H9 (cell line): ENCODE measurements at places on chromosomes 13 and 19. TPM values are rescaled to one million over a fixed set of nuclear protein-coding genes. Genes with fewer than 3 reads are reported as not detected.

- DNase-seq = no peak
These were observed 208.3 kb downstream of the OXGR1 start for GRCh38 chr13:96785986-96786385.

Gene DMKN
- total RNA-seq = 267 and 278 TPM in 2 replicates

DNA sequence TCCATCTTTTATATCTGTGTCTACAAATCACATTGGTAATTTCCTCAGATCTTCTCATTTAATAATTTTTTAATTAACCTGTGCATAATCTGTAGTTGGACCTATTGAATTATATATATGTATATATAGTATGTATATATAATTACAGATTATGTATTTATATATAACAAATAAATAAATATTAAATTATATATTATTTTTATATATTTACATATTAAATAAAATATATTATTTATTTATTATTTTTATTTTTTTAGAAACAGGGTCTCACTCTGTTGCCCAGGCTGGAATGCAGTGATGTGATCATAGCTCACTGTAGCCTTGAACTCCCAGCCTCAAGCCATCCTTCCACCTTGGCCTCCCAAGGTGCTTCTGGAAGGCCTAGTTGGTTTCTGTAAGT, 197.9 kb downstream of the FGF9 start:
- no peak for DNase-seq

DNA sequence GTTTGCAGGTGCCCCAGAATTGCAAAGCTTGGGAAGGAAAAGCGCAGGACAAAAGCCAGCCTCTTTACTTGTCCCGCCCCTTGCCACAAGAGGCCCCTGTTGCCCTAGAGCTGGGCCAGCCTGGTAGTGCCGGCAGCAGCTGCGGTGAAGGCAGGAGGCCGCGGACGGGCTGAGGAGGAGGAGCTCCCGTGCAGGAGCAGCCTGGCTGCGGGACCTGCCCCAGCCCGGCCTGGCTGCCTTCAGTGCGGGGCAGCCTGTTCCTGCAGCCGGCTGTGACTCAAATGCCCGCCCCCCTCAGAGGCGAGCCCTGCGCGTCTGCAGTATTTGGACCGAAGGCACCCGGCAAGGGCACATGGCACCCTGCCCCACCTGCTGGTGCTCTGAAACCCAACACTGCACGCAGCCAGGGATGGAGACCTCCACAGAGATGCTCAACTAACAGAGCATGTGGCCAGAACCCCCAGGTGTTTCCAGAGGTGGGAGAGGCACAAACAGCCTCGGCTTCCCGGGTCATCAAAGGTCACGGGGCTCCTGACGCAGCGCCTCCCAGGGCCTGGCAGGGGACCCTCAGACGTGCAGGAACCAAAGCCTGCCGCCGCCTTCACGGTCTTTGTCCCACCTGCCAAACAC, 29.7 kb downstream of the NAXD start:
- DNase-seq = peak; percentile 93

GRCh38 chr13:95697052-95697680, 20.2 kb downstream of the DNAJC3 start:
- DNase-seq = no peak

DNA sequence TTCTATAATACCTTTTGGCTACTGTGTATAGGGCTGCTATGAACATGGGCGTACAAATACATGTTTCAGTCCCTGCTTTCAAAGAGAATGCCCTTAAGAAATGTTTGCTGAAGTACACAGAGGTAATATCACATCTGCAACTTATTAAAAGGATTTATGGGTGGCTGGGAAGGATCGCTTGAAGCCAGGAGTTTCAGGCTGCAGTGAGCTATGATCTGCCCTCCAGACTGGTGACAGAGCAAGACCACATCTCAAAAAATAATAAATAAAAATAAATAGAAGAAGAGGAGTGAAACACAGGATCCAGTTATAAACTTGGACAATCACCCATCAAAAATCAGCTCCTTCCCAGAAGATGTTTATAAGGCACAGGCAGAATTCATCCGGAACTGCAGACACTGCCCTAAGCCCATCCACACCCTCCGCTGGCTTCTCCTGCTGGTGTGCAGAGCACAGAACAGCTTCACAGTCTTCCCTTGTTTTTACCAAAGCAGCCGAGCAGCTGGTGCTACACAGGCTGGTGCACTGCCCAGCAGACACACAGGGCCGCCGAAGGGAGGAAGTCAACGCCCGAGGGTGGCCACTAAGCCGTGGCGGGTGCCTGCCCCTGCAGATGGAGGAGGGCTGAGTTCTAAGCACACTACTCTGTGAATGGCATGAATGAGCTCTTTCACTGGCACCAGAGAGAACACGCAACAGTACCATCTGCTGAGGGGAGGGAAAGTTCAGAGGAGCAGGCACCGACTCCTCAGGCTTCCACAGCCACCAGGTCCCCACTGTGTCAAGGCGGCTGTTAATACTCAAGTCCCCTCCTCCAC, 44.0 kb downstream of the BRD4 start:
- no peak for DNase-seq

GRCh38 chr19:35755131-35755549, 1.7 kb downstream of the HSPB6 start:
- DNase-seq = no peak

- DNase-seq = no peak
These were observed at the start of gene IGFLR1 for GRCh38 chr19:35742121-35742724. IGFLR1 (minus strand) TSS chr19:35742452; CDS start chr19:35741180, 1,272 bp downstream.

- DNase-seq = no peak
These were observed 52.4 kb downstream of the TSHZ3 start for GRCh38 chr19:31296741-31297390.

GRCh38 chr13:21613791-21614190, 9.8 kb upstream of the MICU2 start:
- DNase-seq = no peak

- DNase-seq = no peak
These were observed 10.2 kb downstream of the PRPF31 start for GRCh38 chr19:54125713-54126112.

GRCh38 chr19:38151242-38151641, 72.8 kb downstream of the DPF1 start:
- DNase-seq = no peak

Gene ZNF628
- total RNA-seq = 16.5 and 16.6 TPM in 2 replicates

Gene PVR
- total RNA-seq = 29.2 and 30.5 TPM in 2 replicates

- no peak for DNase-seq
These were observed 1147.1 kb upstream of the SPRY2 start for GRCh38 chr13:81488021-81488420.

GRCh38 chr13:112768795-112769481, 79.1 kb downstream of the ATP11A start:
- DNase-seq = peak; percentile 31

Gene SELENOV
- 6.7 and 6.9 TPM in 2 replicates for total RNA-seq

GRCh38 chr19:10266706-10267105, 4.2 kb upstream of the ICAM1 start:
- no peak for DNase-seq

DNA sequence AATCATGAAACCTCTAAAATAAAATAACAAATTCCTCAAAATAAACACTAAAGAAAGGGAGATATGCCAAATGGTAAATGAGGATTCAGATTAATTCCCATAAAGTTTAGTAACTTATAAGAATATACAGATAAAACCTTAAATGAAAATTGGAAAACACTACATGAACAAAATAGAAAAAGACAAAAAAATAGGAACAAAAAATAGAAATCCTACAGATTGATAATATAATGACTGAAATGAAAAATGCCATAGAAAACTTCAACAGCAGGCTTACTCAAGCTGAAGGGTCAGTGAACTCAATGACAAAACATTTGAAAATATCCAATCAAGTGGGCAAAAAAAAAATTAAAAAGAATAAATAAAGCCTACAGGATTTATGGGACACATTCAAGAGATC, 1784.8 kb downstream of the PCDH9 start:
- DNase-seq = no peak

- DNase-seq = no peak
These were observed 42.5 kb downstream of the SYDE1 start for GRCh38 chr19:15149737-15150136.

DNA sequence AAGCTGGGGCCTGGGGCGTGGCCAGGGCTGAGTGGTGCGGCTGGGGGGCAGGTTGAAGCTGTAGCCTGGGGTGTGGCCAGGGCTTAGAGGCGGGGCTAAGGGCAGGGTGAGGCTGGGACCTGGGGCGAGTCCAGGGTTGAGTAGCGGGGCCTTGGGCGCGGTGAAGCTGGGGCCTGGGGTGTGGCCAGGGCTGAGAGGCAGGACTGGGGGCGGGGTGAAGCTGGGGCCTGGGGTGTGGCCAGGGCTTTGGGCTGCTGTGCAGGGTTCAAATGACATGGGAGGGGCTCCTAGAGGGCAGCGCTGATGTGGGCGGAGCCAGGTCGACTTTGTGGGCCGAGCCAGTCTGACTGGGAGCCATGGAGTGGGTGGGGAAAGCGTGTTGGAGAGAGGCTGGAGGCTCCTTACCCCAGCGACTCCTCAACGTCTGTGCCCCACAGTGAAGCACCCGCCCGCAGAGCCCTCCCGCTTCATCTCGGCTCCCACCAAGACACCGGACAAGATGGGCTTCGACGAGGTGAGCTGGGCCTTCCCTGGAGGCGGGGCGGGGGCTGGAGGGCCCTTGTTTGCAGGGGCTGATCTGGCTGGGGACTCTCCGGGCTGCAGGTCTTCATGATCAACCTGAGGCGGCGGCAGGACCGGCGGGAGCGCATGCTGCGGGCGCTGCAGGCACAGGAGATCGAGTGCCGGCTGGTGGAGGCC, 21.5 kb downstream of the COLGALT1 start:
- peak; percentile 100 for DNase-seq

GRCh38 chr19:7533281-7533885, 2.1 kb upstream of the PNPLA6 start:
- peak; percentile 71 for DNase-seq

GRCh38 chr19:39919976-39920375, 14.5 kb downstream of the FCGBP start:
- DNase-seq = no peak

DNA sequence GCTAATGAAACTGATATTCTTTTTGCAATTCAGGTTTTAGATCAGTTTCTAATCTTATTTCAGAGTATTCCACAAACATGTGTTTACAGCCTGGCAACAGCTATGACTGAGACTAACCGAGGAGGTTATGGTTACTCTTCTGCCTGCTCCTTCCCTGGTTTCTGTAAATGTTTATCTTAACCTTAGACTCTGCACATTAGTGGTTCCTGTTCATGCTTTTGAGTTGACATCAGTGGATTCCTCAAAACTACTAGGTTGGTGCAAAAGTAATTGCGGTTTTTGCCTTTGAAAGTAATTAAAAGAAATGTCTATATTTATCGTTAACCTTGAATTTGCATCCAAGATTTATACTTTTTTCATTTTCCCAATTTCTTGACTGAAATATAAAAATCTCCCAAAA, 237.0 kb upstream of the TSHZ3 start:
- no peak for DNase-seq

DNA sequence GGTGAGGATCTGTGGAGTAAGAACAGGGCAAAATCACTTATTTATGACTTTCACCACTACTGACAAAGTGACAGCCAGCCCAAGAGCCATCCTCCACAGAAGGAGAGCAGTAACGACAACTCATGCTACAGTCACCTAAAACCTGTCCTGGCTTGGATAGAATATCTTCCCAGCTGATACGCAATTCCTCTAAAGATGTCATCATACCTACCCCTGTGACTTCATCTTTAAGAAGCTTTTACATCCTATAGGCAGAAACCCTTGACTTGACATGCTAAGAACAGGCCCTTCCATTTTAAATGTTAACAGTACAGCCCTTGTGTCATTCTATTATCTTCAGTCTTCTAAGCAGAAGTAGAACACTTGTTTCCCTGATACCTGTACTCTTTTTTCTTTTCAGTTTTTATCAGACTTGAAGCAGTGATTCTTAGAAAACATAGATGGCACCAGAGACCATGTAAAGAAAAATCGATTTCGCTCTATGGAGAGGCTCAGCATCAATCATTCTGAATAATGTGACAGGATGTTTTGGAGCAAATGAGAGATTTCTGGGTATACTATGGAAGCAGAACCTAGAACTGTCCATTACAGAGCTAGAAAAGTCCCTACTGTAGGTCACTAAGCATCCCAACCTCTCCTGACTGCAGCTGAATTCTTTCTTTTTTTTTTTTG, 20.1 kb downstream of the STOML3 start:
- no peak for DNase-seq

Gene FXYD7
- total RNA-seq = 8.2 and 9.0 TPM in 2 replicates

DNA sequence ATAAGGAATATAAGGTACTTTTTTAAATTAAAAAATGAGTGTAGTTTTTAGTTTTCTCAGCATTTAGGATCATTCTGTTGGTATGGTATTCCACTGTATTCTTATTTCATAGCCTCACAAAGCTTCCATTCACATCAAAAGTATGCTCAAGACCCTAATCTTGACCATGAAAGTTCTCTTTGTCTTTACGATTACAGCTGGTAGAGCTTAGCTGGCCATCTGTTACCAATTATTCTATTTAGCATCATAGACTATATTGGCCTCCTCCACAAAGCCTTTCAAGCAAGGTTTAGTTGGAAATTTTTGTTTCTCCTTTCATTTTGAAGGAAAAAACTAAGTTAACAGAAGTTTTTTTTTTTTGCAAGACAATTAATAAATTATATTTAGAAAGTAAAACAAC, 245.1 kb downstream of the KCTD12 start:
- no peak for DNase-seq

DNA sequence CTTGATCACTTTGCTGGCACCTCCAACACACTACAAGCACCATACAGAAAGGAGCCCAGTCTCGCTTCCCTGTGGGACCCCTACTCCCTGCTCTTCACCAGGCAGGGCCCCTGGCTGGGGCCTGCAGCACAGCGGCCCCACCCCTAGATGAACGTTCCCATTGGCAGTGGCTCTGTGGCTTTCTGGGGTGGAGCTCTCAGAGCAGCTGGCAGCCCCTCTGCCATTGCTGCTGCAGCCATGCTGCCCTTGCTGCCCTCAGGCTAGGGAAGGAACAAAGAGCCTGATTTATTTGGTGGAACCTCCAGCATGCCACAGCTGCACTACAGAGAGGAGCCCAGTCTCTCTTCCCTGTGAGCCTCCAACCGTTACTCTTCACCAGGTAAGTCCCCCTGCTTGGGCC, 5.8 kb downstream of the SIGLEC6 start:
- no peak for DNase-seq
